Stimulated activated CD4-positive, alpha-beta T cell treated with anti-CD3 and anti-CD28 coated beads, Interleukin-2, amount 100 ng/mL, for 4 hours (primary cell): ENCODE measurements at places on chromosomes 11 and 22.
A peak's percentile ranks its signal among the peaks of the same experiment; 100 is the strongest.

- no peak for DNase-seq
These were observed 49.5 kb downstream of the VSIG10L2 start for GRCh38 chr11:125995313-125995712.

- DNase-seq = no peak
These were observed 21.2 kb downstream of the GDPD5 start for GRCh38 chr11:75504501-75504900.

- no peak for DNase-seq
These were observed 8.1 kb downstream of the ARHGAP8 start for GRCh38 chr22:44760476-44760875.

DNA sequence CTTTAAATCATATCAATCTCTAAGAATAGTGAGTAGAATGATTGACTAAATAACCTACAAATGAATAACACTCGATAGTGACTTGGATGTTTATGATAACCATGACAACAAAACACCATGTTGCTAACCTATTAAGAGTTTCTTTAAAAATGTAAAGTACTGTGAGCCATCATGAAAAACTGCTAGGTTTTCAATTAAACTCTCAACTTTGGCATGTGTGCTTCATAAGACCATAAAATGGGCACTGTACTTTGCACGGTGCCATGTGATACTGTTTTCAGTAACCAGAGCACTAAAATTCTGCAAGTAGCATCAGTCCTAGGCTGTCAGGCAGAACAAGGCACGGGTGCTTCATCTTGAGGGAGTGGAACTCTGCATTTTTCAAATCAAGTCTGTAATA, 96.2 kb upstream of the TRIM77 start:
- no peak for DNase-seq

GRCh38 chr11:131534611-131535010, 164.2 kb downstream of the NTM start:
- DNase-seq = no peak

GRCh38 chr11:61195719-61196118, 7.6 kb upstream of the PGA3 start:
- no peak for DNase-seq

DNA sequence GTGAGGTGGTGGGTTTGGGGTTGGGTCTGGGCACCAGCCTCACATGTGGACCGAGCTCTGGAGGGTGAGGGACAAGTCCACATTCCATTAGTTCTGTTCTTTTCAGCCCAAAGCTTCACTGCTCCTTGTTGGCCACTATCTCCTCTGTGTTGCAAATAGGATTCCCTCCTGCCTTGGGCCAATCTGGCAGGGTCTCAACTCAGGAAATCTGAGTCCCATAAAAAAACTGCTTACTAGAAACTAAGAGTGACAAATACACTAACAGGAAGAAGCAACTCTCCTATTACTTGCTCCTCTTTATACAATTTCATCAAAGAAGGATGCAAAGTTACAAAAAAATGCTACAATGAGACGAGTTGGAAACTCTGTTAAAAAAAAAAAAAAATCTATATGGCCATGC, 66.2 kb upstream of the CSNK1E start:
- DNase-seq = no peak

DNA sequence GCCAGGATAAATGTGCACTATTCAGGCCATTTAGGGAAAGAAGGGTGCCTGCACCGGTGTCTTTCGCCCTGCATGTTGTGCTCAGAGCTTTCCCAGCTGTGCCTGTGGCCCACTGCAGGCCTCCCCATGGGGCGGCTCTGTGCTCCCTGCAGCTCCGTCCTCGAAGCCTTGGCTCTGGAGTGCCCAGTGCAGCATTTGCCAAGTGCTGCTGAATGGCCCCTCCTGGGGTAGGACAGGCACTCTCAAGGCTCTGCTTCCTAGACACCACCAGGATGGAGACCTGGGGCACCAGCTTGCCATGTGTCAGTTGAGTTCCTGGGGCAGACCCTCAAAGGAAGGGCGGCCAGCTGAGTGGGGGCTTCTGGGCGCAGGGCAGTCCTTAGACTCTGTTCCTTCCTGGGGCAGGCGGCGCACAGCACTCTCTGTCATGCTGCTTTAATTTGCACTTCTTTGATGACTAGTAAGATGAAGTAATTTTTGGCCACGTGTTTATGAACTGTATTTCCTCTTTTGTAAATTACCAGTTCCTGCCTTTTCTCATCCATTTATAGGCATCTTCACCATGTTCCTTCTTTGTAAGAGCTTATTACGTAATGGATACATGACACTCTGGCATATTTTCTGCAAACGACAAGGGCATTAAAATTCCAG, 32.1 kb upstream of the GNB1L start:
- peak; percentile 26 for DNase-seq

DNA sequence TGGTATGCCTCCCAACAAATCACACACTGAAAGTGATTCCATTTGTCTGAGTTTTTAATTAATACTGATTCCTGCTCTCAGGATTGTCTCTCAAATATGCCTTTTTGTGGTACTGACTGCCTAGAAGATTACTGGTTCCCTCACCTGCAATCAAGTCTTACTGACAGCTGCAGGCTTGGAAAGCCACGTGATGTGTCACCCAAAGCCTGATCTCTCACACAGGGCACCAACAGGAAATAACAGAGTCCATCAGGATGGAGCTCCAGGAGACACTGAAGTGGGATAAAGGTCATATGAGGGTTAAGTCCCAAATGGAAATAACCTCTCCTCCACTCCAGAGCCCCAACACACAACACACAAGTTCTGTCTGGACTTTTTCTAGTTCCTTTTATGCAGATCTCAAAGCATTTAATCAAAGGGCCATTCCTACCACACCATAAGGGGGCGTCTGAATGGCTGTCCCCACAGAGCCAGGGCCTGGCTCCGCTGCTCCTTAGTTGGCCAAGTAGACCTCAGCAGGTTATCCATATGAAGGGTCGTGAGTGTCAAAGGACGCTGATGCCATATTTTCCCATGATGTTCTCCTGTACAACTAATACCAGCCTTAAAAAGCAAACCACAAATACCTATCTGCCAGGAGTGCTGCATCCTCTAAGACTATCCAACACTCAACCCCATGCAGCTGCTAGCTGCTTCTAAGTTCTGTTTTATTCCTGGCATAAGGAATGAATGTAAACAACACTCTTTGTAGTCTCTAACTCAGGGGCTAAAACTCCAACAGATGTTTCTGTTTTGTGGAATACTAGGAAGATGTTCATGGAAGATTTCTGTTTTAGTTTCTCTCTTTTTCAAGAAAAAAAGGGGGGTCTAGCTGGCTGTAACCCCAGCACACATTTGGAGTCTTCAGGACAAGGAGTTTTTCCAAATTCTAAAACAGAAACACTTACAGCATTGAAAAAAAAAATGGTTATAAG, 13.0 kb downstream of the SCUBE2 start:
- DNase-seq = no peak

DNA sequence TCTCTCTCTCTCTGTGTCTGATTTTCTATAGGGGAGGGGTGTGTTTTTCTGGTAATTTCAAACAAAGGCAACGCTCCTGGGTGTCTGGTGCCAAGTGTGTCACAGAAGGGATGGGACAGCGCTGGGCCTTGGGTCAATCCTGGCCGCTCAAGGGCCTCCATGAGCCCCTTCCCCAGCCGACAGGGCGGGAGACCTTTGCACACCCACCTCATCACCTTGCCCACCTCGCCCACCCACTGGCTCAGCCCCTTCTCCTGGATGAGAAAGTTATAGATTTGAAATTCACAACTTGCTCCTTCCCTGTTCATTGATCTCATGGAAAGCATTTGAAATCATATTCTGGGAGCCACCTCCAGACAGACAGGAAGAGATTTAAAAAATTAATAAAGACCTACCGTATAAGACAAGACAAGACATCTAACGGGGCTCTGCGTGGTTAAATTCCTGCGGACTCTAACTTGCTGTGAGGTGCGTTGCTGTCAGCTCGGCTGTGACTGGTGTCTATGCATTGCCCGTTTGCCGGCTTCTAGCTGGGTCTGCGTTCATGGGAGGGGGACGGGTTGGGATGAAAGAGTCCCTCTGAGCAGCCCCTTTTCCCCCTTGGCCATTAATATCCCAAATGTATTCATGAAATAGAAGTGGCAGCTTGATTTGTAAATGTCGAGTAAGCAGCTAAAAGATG, 27.0 kb downstream of the MPPED1 start:
- DNase-seq = no peak

- DNase-seq = no peak
These were observed 530 bp downstream of the USP35 start for GRCh38 chr11:78189174-78189724.

- no peak for DNase-seq
These were observed 19.3 kb upstream of the EHF start for GRCh38 chr11:34601609-34602008.

- DNase-seq = no peak
These were observed 19.5 kb downstream of the TSPAN4 start for GRCh38 chr11:862081-862661.

- no peak for DNase-seq
These were observed 20.3 kb upstream of the PGM2L1 start for GRCh38 chr11:74418509-74418895.

- no peak for DNase-seq
These were observed 31.2 kb downstream of the TBCEL start for GRCh38 chr11:121055076-121055475.

DNA sequence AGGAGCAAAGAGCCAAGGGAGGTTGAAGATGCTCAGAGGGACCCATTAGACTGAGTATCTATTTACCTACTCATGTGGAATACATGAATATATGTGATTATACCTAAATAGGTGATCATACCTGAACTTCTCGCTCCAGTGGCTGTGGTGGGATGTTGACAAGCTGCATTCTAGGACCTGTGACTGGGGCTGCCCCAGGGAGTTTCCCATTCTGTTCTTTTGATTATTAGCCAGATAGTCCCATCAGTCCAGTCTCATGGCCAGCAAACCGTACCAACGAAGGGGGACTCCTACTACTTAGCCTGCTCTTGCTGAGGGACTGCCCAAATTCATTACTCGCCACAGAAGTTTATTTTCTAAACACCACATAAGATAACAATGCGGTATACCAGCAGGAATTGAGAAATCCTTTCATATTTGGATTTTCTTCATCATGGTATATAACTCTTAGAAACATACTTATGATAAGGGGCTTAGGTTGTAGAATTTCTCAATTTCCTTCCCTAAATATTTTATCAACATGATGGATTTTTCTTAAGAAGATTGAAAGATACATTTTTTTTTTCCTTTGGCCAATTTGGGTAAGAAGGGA, 273.9 kb downstream of the NTM start:
- no peak for DNase-seq

DNA sequence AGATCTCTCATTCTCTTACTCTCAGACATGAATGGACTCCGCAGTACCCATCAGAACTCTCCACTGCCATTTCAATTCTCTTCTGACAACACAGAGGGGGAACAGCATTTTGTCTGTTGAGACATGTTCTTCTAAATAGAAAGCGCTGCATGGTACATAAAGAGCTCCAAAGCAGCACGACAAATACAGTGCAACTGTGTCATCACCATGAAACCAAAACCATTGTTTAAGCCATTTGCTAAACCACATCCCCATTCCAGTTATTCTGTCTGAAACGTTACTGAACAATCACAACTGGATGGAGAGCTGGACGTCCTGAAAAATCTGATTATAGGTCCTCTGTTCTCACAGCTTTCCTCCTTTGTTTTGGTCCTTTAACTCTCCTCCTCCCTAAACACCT, 17.9 kb upstream of the TENM4 start:
- no peak for DNase-seq

DNA sequence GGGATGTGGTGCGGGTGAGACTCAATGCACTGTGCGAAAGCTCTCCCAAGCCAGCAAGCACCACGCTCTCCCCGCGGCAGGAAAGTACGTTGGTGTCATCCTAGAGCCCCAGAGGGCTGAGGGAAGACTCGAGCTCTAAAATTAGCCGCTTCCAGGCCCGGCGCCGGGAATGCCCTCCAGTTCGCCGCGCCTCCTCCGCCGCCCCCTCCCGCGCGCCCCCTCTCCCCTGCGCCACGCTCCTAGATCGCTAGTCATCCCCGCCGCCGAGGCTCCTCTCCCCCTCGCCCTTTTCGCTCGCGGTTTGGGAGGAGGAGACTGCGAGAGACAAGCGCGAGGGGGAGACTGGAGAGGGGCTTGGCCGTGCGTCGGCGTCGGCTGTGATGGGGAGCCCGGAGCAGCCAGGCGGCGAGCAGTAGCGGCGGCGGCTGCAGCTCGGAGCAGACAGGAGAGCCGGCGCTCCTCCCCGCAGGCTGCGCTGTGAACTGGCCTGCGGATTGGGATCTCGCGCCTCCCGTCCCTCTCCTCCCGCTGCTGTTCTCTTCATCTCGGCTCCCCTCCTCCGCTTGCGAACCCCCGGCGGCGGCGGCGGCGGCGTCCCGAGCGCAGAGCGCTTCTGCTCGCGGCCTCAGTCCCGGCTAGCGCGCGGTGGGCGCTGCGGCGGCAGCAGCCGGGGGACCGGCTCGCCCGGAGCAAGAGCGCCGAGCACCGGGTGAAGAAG, at the start of gene FAT3:
FAT3 (plus strand) TSS at position 412 of the 718 bp plus-strand sequence. CDS start 127,295 bp downstream, outside the sequence.
- DNase-seq = no peak

DNA sequence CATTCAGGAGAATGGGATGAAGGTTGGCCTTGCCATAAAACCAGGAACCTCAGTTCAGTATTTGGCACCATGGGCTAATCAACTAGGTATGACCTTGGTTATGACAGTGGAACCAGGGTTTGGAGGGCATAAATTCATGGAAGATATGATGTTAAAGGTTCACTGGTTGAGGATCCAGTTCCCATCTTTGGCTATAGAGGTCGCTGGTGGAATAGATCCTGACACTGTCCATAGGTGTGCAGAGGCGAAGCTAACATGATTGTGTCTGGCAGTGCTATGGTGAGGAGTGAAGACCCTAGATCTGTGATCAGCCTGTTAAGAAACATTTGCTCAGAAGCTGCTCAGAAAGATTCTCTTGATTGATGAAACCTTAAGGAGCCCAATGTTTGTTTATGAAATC, 5.7 kb downstream of the NF2 start:
- DNase-seq = no peak

GRCh38 chr11:35246745-35247144, 107.8 kb downstream of the CD44 start:
- DNase-seq = no peak

- no peak for DNase-seq
These were observed 396.9 kb upstream of the SYN3 start for GRCh38 chr22:33455036-33455435.

DNA sequence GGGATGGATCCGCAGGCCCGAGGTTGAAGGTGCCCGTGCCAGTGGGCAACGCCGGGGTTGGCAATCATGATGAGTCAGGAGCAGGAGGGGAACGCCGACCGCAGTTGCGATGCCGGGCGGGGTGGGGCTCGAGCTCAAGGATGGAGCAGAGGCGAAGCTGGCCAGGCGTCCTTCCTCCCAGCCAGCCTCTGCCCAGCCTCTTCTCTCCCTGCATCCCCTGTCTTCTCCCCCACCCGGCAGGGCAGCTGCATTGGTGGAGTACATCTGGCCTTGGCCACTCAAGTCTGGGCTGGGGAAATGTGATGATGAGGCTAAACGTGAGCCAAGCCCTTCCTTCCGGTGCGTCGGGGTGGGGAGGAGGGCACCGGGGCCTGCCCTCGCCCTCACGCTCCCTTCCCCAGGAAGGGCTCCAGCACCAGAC, 3.9 kb downstream of the IFITM10 start:
- no peak for DNase-seq

GRCh38 chr11:133263332-133263731, 269.0 kb downstream of the OPCML start:
- no peak for DNase-seq

GRCh38 chr22:26933105-26933590, 275.8 kb downstream of the MIAT start:
- DNase-seq = no peak

GRCh38 chr11:117457031-117457785, 129.6 kb downstream of the CEP164 start:
- no peak for DNase-seq

GRCh38 chr22:47294222-47294532, 531.7 kb downstream of the TBC1D22A start:
- no peak for DNase-seq
